Muscle of leg (tissue), 16 donors: ENCODE measurements at places on chromosomes 3 and 15.

GRCh38 chr3:156511987-156512677 lies 42.8 kb downstream of the SSR3 start:
- no peak for DNase-seq

DNA sequence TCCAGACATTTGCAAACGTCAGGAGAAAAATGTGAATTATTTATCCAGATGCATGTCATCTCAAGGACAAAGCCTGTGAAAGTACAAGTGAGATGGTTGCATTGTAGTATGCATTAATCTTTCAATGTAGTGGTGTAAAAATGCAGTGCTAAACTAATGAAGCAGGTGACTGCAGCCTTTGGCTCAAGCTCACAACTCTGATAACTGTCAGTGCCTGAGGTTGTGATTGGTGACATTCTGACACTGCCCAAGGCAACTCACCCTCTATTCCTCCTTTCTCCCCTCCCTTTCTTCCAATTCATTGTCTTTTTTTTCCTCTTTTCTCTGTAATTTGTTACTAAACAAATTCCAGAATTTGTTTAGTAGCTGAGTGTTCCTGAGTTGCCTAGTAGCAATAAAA lies 20.0 kb upstream of the TMOD3 start:
- DNase-seq = no peak

DNA sequence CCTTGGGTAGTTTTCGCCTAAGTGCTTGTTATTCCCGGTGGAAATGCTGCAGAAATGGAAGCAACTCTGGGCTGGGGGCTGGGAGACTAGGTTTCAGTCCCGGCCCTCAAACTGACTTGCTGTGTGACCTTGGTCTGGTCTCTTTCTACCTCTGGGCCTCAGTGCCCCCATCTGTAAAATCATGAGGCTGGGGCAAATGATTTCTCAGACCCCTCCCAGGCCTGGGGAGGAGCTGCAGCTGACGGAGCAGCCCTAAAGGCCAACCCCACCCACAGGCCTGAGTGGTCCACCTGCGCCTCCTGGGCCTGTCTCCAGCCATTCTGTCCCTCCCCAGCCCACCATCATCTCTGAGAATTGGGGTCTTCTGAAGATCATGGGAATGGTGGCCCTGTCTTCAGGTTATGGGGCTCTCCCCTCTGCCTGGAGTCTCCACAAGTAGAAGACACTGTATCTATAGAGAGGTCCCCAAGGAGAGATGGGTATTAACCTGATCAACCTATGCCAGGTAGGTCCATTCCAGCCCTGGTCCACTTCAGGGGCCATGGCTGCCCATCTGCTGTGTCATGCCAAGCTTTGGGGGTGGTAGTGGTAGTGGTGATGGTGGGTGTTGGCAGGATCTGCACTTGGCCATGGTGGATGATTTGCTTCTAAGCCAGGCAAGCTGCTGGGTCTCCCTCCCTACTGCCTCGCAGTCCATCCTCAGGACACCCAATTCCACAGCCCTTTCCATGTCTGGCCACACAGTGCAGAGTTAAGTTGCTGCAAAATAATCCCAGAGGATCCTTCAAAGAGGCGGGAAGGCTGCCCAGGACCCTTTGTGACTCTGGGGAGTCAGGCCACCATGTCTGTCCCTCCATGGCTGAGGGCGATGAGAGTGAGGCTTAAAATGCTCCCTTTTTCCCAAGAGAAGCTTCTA lies 46.0 kb downstream of the ITGA11 start:
- no peak for DNase-seq

DNA sequence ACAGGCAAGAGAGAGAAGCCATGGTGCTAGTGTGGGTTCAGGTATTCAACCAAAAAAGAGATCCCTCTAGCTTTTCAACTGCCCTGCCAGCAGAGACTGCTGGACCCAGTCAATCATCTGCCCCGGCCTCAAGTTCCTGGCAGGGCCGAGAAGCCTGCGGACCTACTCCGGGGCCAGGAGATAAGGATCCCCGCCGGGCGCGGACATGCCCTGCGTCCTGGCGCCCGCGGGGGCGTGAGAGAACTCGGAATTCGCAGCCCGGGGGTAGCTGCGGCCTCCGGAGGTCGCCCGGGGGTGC lies 821 bp upstream of the MAGI1 start:
- DNase-seq = no peak

- DNase-seq = peak; percentile 95
Measured at GRCh38 chr3:90055666-90056065, 948.2 kb downstream of the EPHA3 start.

DNA sequence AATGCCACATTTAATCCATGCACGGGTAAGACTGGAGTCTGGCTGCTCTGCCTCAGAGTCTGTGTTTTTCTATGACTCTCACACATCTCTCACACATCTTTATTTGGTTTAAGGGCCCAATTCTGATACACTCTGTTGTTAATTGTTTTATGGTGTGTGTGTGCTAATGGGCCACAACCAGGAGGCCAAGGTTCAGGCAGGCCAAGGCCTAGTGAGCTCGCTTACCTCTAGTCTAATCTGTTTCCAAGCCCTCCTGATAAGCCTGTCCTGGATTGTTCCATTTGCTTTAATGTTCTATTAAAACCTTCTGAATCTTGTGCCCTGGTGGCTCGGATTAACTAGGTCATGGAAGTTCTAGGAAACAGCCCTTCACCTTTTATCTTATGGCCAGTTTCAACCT lies 445.4 kb upstream of the DPH6 start:
- DNase-seq = no peak

DNA sequence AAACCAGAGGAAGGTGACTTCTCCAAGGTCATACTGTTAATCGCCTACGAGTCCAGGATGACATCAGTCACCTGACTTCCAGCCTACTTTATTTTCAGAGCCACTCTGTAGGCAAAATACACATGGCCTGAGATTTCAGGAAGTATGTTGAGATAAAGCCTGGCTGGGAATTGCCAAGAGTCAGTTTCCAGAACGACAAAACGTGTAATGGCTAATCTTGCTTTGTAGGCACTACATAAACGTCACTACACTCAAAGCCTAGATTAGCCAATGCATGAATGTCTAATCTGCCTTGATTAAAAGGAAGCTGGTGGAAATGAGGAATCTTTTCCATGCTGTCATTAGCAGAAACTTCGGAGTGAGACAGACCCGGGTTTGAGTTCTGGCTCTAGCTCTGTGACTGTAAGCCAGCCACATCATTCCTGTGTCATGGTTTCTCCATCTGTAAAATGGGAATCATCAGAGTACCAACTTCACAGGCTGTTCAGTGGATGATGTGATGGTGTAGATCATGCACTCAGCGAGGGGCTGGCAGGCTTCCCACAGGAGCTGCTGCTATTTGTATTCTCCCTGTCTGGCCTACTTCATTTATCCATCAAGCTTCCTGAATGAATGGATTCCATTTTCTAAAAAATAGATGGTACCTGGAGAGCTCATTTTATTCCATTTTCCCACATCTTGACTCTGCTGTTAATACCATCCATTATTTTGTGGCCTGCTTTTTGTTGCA lies 241.9 kb downstream of the XXYLT1 start:
- no peak for DNase-seq

DNA sequence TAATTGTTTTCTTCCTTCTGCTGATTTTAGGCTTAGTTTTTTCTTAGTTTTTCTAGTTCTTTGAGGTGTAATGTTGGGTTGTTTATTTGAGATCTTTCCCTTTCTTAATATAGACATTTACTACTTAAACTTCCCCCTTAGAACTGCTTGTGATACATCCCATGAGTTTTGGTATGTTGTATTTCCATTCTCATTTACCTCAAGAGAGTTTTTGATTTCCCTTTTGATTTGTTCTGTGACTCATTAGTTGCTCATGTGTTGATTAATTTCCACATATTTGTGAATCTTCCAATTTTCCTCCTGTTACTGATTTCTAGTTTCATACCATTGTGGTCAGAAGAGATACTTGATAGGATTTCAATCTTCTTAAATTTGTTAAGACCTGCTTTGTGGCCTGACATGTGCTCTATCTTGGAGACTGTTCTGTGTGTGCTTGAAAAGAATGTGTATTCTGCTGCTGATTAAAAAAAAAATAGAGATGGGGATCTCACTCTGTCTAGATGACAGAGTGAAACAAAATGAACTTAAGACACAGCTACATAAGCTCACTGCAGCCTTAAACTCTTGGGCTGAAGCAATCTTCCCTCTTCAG lies 22.3 kb downstream of the GRM2 start:
- no peak for DNase-seq

DNA sequence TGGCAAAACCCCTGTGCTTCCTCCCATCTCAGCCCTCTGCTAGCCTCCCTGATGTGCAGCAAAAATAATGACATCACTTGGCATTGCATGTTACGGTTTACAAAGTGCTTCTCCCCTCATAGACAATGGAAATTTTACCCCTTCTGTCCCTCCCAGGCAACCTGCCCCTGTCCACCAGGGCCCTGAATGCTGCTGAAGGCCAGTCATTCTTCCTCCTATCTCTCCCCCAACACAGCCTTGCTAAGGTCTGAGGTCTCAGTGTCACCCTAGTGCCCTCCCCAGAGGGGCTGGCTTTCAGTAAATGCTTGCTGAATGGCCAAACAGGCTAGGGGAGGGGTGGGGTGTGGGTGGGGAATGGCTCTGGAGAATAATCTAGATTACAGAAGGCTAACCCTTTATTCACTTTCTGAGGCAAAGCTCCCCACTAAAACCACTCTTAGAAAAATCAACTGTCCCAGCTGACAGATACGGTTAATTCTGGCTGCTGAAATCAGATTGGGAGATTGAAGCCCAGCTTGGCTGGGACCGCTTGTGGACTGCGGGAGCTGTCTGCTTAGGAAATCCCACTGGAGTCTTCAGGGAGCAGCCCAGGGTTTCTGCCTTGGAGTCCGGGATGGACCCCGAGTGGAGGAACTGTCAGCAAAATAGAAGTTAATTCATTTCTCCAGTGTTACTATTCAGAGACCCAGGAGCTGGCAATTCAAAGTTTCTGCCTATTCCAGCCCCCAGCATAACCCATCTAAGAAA lies 22.9 kb downstream of the ANP32A start:
- peak; percentile 68 for DNase-seq

GRCh38 chr3:195135917-195136316 lies 135.0 kb downstream of the XXYLT1 start:
- DNase-seq = no peak

GRCh38 chr15:58515807-58516206 lies 84.0 kb downstream of the LIPC start:
- no peak for DNase-seq

DNA sequence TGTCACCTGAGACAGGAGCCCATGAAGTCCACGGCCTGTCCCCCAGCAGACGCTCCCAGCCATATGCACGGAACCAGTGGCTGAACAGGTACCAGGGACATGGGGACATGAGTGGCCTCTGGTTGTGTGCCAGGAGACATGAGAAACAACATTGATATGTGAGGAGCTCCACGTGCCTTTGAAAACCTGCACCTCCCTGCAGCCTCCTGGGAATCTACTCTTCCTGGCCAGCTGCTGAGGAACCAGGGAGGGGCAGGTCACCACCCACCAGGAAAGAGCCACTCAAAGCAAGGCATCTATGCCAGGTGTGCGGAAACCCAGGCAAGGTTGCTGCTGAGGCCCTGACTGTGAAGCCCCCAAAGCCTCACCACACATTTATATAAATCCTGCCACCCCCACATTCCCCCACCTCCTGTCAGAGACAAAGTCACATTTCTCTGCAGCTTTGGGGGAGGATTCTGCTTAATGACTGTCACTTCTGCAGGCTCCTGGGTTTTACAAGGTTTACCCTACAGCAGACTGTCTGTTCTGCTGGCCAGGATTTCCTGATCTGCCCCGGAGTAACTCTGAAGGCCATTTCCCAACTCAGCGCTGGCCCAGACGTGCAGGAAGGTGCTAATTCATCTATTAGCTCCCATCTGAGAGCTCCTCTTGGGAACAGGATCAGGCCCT lies 110.8 kb downstream of the ADCY5 start:
- no peak for DNase-seq

- peak; percentile 27 for DNase-seq
Measured at GRCh38 chr3:136336329-136337100, 86.4 kb downstream of the PCCB start.

- peak; percentile 80 for DNase-seq
Measured at GRCh38 chr3:27590437-27591298, 106.5 kb upstream of the SLC4A7 start.

DNA sequence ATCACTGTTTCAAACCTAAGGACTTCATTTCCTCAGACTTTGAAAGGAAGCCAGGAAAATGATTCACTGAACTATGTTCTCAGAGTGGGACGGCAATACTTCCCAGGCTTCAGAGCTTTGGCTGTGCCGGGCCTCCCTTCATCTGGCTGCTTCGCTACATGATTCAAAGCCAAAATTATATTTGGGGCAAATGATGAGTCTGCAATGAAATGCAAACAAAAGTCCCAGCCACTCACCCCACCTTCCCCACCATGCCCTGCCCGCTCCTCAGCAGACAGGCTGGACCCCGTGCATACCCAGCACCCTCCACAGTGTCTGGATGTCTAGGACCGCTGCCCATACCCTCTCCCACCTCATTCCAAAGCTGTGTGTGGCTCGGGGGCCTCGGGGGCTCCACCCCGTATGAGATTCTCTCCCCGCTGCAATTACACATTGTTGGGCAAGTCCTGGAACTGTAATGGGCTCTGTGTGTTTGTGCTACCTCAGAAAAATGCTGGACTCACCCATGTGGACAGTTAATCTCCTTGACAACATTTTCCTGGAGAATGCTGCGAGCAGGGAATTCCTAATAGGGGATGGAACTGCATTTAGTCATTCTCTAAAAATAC lies 32.2 kb downstream of the ATP10A start:
- DNase-seq = peak; percentile 97

- no peak for DNase-seq
Measured at GRCh38 chr15:89632563-89633430, 22.5 kb downstream of the KIF7 start.

DNA sequence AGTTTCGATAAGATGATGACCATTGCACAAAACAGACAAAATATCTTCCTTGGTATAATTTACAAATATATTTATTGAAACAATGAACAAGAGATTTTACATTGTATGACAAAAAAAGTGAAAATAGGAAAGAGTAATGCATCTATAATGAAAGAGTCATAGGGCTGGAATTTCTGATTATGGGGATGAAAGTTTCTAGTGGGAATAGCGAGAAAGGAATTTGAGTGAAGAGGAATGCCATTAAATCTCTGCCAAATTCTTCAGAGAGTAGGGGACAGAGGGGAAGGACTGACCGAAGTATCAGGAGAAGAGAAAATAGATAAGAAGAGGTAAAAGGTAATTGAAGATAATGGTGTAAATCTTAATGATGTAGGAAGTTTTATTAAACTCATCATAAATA lies 125.4 kb downstream of the VGLL3 start:
- DNase-seq = peak; percentile 7

DNA sequence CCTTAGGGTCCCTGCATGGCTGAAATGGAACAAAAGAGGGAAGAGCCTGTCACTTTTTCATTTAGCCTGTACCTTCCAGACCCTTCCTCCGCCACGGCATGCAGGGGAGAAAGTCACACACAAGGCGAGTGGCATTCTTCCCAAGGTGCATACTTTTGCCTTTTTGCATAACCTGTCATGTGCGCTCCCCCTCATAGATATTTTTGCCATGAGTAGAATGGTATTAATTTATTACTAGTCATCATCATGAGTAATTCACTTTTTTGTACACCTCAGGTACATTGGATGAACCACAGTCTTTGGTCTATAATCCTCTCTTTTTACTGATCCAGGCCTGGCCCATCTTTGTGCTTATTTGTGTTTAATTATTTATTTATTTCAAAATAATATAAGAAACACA lies 8.9 kb upstream of the BUB1B start:
- no peak for DNase-seq

GRCh38 chr3:128505771-128506170 lies 12.8 kb upstream of the GATA2 start:
- no peak for DNase-seq

GRCh38 chr15:66504563-66505429 lies at the start of the genes RPL4 and ZWILCH:
Gene RPL4, minus strand, starts transcription at chr15:66504855. Its CDS starts 65 bp downstream, at chr15:66504790.
Gene ZWILCH, plus strand, starts transcription at chr15:66505326. Its CDS starts 13 bp downstream, at chr15:66505339.
- peak; percentile 93 for DNase-seq

- DNase-seq = no peak
Measured at GRCh38 chr15:98952381-98952803, 55.2 kb downstream of the PGPEP1L start.
